ENCODE measurements at places on chromosomes 5 and 9. TPM values are rescaled to one million over a fixed set of nuclear protein-coding genes. Genes with fewer than 3 reads are reported as not detected.

Gene PHF24
- polyA plus RNA-seq: 14.7 TPM

GRCh38 chr5:72842816-72843215 is 26.4 kb downstream of the TNPO1 start:
- no peak for DNase-seq

Gene FOXD4L4
- polyA plus RNA-seq: not detected

DNA sequence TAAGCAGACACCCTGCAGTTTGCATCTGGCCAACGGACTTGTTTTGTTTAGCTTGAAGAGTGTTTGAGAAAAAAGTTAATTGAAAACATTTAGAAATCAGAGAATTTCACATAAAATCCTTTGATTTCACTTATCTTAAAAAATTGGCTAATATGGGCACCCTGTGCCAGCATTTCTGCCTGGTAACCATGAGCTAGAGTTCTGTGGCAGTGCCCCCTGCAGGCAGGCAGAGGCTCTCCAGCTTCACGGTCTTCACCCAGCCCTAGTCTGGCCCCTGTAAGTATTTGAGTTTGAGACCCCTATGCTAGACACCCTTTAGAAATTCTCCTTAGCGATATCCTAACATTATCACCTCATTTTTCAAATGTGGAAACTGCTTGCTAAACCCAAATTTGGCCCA is 18.8 kb upstream of the FANCC start:
- no peak for DNase-seq

DNA sequence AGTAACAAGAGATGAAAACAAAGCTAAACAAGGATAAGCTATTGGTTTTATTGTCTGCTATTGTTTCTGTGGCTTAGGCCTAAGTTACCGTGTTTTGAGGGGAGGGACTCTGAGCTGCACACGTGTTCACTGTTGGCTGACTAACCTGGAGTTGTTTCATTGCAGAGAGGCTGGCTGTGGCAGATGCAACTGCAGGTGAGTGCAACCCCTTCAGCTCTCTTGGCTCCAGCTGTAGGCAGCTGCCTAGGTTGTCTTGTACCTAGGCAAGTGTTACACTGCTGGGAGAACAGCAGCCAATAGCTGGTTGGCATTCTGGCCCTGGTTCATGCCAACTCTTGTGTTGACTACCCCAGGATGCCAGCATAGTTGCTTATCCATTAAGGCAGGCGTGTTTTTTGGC is 17.6 kb upstream of the MATR3 start:
- no peak for DNase-seq

DNA sequence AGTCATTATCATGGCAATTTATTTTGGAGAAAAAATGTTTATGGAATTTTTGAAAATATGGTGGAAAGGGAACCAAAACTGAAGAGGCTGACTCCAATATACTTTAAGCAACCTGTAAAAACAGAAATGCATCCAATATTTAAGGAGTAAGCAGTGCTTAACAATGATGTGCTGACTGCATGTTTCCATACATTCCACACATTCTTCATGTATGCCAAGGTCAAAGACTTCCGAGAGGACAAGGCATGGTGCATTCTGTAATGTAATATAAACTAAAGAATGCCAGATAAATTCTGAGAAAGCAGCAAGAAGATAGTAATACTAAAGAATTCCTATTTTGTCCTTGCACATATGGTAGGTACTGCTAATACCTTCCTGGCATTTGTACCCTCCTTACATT is 2015.9 kb upstream of the CDH9 start:
- no peak for DNase-seq

- no peak for DNase-seq
These were observed 121.2 kb downstream of the PHF2 start for GRCh38 chr9:93697352-93698139.

Gene CCDC180
- 1.4 TPM for polyA plus RNA-seq

DNA sequence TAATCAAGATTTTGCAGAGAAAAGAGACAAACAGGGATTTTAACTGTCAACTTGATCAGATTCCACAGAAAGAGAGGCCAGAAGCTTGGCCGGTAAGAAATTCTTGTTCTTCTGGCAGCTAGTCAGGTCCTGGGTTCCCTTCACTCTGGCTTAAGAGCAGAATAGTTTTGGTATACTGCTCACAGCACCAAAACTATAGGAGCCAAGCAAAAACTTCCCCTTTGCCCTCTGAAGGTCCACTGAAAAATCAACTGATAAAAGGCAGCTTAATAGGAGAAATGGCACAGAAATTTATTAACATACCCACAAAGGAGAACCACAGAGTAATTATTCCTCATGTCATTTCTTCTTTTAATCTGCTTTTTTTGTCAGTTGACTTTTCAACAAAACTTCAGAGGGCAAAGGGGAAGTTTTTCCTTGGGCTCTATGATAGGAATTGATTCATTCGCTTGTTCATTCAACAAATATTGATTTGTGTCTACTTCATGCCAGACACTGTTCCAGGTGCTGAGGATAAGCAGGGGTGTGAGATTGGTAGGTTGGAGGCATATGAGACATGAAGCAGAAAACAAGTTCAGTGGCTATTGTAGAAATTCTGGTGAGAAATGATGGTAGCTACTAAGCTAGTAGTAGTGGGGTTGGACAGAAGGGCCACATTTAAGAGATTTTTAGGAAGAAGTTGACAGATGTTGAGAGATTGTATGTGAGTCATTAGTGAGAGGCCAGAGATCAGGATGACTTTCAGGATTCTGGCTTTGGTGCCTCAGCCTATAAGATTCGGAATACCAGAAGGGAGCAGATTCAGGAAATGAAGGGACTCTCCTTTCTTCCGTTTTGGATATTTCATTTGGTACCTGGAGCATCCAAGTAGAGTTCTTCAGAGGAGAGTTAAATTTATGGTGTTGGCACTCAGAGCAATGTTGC is 20.6 kb upstream of the NNT start:
- no peak for DNase-seq

- DNase-seq: no peak
These were observed 59.2 kb downstream of the CRB2 start for GRCh38 chr9:123414936-123415930.

DNA sequence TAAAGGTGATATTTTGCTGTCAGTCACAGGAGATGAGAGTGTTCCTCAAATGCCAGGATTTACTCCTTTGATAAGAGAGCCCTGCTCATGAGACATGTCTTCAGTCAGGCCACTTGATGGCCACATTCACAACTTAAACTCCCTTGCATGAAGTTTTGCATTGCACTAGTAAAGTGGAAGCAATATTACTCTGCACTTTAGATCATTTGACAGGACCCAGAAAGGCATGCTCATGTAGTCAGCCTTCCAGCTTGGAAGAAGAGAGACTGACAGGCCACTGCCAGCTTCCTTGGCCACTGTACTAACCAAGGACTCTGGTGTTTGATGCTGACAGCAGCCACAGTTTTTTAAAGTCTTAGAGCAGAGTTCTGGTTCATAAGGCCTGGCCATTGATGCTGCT is 42.6 kb downstream of the NPR3 start:
- DNase-seq: no peak

Gene GDF9
- polyA plus RNA-seq: 0.48 TPM

Gene LCNL1
- polyA plus RNA-seq: 0.15 TPM

Gene C5orf58
- not detected for polyA plus RNA-seq

DNA sequence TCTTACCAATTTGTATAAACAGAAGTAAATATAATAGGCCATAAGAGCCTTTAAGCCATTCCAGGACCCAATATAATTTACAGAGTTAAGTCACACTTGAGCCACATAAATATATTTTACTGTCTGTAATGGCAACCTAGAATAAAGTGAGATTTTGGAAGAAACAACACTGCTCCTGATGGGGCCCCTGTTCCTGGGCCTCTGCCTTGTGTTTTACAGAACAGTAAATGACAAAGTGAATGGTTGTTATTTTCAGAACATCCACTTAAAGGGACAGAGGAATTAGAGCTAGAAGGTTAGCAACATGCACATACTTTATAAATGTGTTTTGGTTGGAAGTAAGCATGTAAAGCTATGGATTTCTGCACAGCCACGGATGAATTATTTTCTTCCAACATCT is 3.6 kb downstream of the PTGER4 start:
- DNase-seq: no peak

DNA sequence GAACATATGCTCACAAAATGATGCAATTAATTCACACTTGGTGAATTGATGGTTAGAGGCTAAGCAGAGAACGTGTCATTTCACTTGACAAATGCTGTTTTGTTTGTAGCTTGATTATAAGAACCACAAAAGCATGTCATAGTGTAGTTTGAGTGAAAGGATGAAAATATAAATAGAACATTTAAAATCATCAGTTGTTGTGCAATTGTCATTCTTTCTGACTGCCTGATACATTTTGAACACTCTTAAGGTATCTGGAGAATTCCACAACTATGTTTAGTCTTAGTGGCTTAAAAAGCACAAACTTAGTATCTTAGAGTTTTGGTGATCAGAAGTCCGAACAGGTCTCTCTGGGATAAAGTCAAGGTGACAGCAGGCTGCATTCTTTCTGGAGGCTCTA is 129.4 kb downstream of the BASP1 start:
- no peak for DNase-seq

Gene THOC3
- polyA plus RNA-seq: 96.7 TPM

Gene FGF10
- polyA plus RNA-seq: not detected

- no peak for DNase-seq
These were observed 109.6 kb downstream of the FGF18 start for GRCh38 chr5:171528865-171529614.

Gene MIGA2
- polyA plus RNA-seq: 15.0 TPM

Gene GPR151
- polyA plus RNA-seq: not detected

GRCh38 chr9:72540348-72540873 is 19.0 kb downstream of the TMC1 start:
- DNase-seq: no peak

GRCh38 chr5:66239034-66239433 is 94.9 kb downstream of the SREK1 start:
- no peak for DNase-seq

DNA sequence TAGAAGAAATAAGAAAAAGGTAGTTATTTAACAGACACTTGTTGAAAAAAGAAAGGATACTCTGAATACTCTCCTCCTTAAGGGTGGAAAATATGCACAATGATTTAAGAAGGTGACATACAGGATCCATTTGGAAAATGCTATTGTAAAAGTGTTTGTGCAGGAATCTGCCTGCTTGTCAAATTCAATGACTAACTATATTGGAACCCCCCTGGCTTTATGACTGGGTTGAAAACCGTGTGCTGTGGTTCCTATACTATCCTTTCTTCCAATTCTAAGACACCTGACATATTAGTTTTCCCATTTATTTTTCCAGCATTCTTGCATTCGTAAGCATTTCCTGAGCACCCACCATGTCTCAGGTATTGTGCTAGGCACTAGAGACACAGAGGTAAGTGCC is 220.0 kb downstream of the GLIS3 start:
- no peak for DNase-seq

- no peak for DNase-seq
These were observed 458.8 kb downstream of the ICE1 start for GRCh38 chr5:5881294-5881693.

Gene LHX3
- 1.6 TPM for polyA plus RNA-seq

DNA sequence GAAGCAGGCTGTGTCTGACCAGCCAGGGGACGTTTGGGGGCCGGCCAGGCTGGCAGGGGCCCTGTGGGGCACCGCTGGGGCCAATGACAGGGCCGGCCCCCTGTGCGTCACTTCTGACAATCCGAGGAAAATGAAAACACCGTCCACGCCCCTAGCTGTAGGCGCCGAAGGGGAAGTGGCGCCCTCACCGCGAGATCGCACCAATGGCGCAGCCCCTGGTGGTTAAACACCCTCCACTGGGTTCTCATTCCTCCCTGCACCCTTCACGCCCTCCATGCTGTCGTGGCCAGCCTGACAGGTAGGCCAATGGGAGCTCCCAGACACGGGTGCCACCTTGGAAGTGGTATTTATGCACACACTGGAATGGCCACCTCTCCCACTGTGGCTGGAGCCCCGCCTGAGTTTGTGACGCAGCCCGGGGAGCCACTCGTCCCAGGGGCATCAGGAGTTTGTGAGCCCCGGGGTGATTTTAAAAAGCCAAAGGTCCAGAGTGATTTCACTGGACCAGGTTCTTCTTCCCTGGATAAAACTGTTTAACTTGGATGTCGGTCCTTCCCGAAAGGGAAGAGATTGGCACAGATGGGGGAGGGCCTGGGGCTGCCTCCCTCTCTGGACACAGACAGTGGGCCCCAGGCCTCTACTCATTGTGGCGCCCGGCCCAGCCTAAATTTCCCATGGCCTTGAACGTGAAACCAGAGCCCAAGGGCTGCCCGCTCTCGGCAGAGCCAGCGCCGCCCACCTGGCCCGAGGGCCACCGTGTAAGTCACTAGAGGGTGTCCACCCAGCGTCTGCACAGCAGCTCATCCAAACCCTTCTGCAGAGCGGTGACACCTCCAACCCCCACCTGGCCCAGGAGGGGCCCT is 49.7 kb downstream of the NKD2 start:
- no peak for DNase-seq

DNA sequence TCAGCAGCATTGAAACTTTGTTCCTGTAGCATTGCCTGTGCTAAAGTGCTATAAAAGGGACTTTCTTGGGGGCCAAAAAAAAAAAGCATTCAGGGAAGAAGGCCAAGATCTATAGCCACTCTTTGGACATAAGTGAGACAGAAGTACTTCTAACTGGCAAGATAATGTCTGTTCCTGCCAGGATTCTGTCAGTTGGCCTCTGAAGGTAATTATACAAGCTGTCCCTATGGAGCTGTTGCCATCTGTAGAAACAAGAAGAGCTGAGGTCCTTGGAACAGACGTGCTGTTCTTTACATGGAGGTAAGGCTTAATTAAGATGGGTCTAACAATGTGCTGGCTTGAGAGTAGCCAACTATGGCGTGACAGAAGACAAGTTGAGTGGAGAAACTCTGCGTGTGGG is 9.7 kb downstream of the KIF20A start:
- DNase-seq: peak; percentile 1
